ENCODE measurements at places on chromosomes 11 and 22.

DNA sequence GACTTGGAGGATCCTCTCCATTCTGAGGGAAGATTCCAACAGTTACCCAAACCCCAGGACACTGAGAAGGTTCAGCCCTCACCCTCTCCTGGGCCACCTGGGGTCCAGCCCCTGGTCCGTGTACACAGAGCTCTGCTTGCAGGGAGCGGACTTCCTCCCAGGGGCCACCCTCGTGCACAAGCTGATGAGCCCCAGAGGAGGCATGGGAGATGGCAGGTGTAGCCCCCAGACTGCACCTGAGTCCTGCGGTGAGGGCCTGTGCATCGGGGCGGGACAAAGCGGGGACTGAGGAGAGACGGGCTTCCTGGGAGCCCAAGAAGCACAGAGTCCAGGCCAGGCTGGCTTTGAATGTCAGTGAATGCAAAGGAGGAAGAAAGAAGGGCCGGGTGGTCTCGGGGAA lies 1374.9 kb downstream of the BRD1 start:
- DNase-seq, result no peak

DNA sequence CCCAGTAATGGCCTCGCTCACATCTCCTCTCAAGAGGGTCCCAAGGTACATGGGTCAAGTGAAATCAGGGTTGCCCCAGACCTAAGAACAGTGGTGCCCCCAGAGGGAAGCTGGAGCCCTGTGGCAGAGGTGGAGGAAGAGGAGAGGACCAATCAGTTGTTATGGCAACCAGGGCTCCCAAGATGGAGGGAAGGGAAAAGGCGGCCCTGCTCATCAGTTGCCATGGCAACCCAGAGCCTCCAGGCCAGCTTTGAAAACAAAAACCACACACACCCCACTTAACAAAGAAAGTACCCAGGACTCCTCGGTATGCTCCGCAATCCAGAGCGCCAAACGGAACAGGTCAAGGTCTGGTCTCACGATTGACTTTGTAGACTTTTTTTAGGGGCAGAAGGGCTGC lies 53.5 kb upstream of the SLC35C1 start:
- no peak for DNase-seq

DNA sequence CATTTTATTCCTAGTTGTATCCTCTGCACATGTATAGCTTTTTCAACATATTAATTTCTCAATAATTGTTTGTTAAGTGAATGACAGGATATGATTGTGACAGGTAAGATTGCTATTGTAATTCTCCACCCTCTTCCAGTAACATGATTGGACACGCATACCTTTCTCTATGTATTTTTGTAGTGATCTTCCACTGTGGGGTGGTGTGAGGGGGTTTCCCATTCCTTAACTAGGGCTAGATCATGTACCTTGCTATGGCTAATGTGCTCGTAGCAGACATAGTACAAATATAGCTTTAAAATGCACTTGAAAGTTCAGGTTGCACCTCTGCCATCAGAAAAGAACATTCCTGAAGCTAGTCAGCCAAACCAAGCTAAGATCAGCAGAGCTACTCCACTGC lies 2392.8 kb upstream of the RAG2 start:
- DNase-seq, result no peak

DNA sequence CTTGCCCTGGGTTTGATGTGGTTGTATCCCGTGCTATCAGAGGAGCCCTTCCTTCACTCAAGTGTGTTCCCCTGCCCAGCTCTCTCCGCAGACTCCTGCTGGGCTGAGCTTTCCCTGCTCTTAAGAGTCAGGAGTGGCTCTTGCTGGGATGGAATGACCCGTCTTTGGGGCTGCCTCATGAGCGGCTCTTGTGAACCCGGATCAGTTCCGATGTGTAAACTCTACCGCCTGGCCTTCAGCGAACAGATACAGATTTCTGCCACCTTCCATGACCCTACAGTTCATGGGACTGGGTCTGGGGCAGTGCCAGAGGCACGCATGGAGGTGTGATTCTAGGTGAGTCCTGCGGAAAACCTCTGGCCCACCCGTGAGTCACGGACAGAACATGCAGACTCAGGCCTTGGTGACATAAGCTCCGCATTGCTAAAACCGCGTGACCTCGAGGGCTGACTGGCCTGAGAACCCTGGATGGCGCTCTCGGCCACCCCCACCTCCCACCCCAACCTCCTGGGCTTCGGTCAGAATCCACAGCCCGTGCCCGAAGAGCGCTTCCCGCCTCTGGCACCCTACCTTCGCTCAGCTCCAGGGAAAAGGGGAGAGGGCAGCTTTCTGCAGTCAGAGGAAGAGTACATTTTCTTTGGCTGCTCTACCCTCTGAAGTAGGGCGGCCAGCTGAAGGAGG lies 1.3 kb upstream of the ZBTB16 start:
- no peak for DNase-seq

- no peak for DNase-seq
These were observed 351.2 kb upstream of the API5 start for GRCh38 chr11:42960521-42961088.

DNA sequence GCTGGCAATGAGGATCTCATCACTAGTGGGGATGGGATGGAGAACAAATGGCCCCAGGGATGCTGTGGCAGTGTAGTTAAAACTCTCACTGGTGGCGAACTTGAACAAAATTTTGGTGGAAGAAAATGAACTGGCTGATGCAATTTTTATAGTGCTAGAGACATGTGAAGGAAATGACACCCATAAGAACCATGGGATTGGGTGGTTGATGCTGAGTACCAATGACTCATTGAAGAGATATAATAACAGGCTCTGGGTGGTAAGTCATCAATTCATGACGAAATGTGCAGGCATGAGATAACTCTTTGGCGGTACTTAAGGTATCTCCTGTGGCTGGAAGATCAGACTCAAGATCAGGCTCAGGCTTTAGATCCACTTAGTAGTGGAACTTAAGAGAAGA lies 172.9 kb upstream of the DDI1 start:
- no peak for DNase-seq

- no peak for DNase-seq
These were observed 974.2 kb downstream of the JRKL start for GRCh38 chr11:97364047-97364446.

DNA sequence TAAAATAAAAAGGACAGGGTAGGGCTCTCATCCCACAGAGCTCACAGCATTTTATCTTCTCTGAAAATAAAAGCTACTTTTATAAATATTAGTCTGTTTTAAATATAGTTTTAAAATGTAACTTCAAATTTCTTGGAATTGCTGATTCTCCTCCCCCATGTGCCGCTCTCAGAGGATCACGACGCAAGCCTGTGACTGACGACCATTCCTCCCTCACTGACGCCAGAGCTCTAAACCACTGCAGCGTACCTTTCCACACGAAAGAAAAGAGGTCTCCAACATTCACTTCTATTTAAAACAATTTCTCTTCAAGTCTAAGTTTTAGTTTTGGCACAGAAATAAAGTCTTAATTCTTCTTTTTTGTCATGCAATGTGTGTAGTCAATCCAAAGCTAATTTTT lies 9.3 kb downstream of the TOLLIP start:
- no peak for DNase-seq

DNA sequence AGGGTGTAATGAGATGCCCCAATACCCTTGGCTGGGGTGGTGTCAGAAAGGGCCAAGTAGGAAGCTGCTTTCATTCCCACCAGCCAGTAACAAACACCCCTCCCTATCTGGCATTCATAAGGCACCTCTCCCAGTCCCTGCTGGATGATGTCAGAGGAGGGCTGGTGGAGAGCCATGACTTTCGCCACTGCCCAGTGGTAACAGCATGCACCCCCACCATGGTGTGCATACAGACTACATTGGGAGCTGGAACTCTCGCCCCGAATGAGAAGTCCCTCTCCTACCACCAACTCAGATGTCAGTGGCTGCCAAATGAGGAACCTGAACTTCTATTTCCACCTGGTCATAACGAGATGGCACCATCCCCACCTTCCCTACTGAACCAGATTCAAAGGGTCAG lies 73.3 kb downstream of the SGSM3 start:
- DNase-seq, result peak; percentile 32

DNA sequence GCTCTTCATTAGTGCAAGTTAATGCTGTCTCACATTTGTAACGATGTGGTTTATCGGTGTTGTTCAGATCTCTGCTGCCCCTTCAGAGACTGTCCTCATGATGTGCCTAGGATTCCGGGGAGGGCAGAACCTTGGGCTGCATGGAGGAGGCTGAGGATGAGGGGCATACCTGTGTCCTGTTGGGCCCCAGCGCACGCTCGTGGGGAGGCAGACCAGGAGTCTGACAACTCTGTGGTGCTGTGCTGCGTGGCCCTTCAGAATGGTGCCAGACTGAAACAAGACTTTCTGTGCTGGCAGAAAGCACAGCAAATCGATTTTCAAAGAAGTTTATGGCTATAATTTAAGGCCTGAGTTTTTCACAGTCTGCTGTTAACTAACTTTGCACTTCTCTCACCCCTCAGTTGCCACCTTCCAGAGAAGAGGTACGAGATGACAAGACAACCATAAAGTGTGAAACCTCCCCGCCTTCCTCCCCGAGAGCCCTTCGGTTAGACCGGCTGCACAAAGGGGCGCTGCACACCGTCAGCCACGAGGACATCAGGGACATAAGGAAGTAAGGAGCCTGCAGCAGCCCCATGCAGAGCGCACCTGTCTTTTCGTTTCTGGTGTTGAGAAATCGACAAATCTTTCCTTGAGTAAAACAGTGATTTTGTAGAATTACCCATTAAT lies 44.3 kb upstream of the CTTN start:
- no peak for DNase-seq

DNA sequence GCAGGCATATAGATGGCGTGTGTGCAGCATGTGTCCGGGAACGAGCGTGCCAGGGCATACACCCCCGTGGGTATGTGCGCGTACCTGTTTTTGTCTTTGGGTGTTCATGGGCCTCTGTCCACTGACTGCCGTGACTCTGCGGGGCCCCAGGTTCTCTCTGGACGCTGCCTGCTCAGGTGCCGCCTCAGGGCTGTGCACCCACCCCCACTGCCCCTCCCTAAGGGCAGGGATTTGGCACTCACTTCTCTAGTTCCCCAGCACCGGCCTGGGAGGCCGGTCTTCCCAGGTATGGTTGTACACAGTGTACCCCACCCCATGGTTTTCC lies 111.5 kb downstream of the ST3GAL4 start:
- DNase-seq, result no peak

- no peak for DNase-seq
These were observed 3.0 kb downstream of the MLC1 start for GRCh38 chr22:50082197-50082715.

- no peak for DNase-seq
These were observed 210.1 kb downstream of the NTM start for GRCh38 chr11:131580476-131580875.

DNA sequence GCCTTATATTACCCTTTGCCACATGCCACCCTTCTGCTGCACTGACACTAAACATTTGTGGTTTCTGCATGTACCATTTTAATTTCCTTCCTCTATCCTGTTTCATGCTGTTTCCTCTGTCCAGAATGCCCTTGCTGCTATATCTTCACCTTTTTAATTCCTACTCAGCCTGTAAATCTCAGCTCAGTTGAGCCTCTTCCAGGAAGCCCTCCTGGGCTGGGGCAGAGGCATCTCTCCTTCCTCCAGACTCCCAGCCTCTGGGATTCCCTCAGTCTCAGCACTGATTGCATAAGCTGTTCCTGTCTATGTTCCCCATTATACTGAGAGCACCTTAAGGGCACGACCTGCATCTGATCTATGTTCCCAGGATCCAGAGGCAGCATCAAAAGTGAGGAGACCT lies 98.7 kb downstream of the RNF169 start:
- no peak for DNase-seq

GRCh38 chr22:37500745-37501609 lies 14.8 kb upstream of the MFNG start:
- DNase-seq, result no peak

GRCh38 chr11:66728038-66728692 lies 851 bp downstream of the SPTBN2 start:
- DNase-seq, result no peak

DNA sequence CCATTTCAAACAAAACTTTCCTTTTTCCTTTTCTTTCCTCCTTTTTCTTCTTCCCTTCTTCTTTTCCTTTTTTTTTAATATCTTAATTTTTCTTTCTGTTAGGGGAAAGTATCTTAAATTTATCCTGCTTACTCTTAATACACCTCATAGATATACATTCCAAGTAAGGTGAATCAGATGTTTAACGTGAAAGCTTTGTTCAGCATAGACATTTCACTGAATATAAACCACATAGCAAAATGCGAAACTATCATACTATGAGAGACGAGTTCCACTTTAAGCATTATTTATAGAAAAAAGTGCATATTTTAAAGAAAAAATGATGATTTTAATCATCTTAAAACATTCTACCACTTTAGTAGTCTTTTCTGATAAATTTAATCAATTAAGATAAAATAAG lies 137.8 kb upstream of the MTMR2 start:
- DNase-seq, result no peak

DNA sequence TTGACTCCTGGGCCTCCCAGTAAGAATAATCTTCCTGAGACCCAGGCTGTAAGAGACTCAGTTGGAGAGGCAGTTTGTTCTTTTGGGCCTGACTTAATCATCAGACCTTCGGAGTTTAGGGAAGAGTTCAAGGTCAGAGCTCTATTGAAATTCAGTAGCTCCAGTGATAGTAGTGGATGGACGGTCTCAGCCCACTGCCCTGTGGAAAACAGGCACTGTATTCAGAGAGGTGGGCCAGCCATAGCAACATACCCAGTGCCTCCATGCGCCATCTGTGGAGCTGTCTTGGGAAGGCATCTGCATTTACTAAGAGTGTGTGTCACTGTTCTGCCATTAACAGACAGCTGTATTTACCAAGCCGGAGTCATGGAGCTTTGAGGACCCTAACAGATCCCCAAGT lies 2.9 kb downstream of the SMARCB1 start:
- no peak for DNase-seq

- DNase-seq, result no peak
These were observed 1.5 kb downstream of the RAB30 start for GRCh38 chr11:83070044-83070701.

GRCh38 chr22:38085501-38085900 lies 1.5 kb upstream of the SLC16A8 start:
- no peak for DNase-seq

DNA sequence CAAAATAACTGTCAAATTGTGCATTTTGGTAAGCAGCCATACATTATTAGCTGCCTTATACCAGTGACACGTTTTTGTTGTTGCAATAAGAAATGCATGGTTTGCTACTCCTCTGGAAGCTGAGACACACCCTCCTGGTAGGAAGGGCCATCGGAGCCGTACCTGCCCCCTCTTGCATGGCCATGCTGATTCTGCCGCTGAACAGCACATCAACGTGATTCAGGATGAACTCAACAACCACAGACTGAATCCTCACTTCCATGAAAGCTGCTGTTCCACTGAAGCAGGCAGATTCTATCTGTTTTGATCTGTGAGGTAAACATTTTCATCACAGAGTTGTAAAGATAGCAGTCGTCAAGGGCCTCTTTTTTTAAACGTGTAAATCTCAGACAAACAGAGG lies 38.6 kb upstream of the TP53AIP1 start:
- DNase-seq, result no peak
